ENCODE measurements at places on chromosomes 12 and 14.
A peak's percentile ranks its signal among the peaks of the same experiment; 100 is the strongest.

GRCh38 chr12:89504560-89505346 lies 19.8 kb downstream of the GALNT4 start:
- DNase-seq, result no peak

DNA sequence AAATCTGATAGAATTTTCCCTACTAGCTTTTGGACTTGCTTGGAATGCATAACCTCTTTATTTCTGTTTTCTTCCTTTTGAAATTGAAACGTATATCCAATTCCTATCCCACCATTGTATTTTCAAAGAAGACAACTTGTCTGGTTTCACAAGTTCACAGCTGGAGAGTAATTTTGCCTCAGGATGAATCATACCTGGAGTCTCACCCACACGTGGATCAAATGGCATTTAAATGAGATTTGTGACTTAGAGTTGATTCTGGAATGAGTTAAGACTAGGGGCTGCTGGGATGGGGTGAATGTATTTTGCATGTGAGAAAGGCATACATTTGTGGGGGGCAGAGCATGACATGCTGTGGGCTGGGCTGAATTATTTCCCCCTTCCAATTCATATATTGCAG lies 516.5 kb upstream of the MGAT4C start:
- no peak for DNase-seq

DNA sequence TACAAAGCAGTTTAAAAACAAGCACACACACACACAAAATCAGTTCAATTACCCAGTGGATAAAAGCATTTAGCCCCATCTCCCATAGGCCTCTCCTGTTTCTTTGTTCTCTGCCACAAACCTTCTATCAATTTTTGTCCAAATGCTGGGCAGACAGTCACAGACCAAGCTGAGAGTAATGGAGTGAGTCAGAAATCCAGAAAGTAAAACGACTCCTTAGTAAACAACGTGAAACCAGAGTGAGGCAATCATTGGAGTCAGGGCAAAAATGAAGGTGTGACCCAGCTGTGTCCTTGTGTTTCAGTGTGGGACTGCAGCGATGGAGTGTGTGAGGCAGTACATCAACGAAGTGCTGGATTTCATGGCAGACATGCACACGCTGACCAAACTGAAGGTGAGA lies 102.0 kb downstream of the PRIMA1 start:
- DNase-seq, result no peak

DNA sequence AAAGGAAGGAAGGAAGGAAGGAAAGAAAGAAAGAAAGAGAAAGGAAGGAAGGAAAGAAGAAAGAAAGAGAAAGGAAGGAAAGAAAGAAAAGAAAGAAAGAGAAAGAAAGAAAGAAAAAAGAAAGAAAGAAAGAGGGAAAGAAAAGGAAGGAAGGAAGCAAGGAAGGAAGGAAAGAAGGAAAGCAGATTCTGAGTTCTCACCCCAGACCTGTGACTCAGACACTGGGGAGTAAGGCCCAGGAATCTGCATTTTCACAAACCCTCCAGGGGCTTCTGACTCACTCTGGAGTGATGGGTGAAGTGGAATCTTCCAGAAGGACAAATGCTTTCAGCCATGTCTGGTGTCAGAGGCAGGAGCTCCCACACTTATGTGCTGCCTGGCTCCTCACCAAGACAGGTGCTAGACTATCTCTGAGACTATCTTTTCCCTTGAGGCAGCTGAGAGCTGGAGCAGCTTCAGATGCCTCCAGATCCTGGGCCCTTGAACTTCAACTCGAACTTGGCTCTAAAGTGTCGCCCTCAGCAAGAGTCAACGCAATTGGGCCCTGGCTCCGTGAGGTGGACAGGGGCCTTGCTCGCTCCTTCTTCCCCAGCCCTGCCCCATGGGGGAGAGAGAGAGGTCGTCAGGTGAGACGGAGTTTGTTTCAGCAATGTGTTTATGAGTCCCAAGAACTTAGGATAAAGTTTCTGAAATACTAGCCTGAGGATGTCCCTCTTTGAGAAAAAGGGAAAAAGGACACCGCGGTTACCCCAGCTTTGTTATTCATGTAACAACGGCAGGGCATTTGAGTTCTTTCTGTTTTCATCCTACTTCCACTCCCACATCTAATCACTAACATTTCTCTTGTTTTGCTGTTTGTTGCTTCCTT lies 19.8 kb upstream of the SCARB1 start:
- DNase-seq, result no peak

DNA sequence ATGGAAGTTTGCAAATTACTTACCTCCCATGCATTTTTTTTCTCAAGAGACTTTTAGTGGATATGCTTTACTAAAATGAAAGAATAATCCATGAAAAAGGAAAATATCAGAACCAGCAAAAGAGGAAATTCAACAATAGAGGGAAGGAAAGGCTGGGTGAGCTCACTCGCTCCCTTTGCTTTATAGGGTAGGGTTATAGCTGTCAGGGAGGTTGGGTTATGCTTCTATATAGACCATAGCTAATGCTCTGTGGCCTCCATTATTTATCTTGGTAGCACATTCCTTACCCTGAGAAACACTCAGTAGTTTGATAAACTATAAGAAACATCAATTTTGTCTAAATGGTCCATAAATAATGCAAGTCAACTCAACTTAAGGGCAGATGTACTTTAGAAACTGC lies 215.9 kb upstream of the FAR2 start:
- no peak for DNase-seq

- DNase-seq, result no peak
These were observed 15.8 kb upstream of the PPP4R4 start for GRCh38 chr14:94158239-94158883.

GRCh38 chr12:50016501-50017475 lies 8.5 kb downstream of the RACGAP1 start:
- DNase-seq, result peak; percentile 87

DNA sequence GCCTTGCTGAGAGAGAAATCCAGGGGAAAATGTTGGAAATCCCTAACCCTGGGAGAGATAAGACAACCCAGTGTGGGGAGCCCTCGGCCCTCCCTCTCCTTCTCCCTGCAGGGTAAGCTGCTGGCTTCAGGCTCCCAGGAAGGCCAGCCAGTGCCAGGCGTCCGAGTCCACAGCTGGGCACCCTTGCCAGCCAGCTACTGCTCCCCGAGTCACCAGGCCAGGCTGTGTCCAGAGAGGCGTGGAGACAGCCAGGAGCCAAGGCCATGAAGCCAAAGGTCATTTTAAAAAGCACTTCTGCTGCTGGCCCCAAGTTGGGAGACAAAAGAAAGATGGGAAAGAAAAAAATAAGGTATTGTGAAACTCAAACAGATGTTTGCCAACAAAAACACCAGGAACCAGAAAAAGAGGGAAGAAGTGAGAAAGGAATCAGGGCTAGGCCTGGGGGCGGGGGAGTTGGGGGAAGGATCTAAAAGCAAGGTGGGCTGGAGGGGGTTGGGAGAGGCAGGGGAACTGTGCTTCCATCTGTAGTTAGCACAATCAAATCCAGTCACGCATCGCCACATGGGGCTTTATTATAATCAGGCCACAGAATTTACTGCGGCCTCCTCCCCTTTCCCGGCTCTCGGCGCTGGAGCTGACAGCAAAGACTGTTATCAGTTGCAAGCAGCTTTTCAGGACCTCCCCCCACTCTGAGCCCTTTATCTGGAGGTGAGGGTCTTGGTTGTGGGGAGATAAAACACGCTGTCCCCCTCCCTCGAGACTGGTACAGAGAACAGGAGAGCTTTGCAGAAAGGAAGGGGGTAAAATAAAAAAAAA lies 33.5 kb downstream of the RBM19 start:
- no peak for DNase-seq

DNA sequence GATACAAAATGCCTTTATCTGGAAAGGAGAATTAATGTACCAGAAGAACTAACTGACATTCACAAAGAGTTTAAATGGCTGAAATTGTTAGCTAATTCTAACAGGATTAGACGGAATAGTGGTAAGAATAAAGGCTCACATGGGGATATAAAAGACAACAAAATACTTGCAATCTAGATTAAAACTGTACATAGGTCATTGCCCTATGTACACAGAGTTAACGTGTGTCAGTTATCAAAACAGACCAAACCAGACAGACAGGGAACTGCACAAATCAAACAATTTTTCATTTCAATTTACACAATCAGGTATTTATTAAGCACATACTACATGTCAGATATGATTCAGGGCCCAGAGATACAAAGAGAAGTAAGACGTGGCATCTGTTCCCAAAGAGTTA lies 12.6 kb downstream of the TMTC1 start:
- no peak for DNase-seq

GRCh38 chr12:15143467-15143866 lies 77.8 kb downstream of the RERG start:
- DNase-seq, result no peak

GRCh38 chr14:57461777-57462320 lies 31.8 kb downstream of the CCDC198 start:
- no peak for DNase-seq

- DNase-seq, result no peak
These were observed 20.0 kb downstream of the ANKLE2 start for GRCh38 chr12:132741620-132742019.

DNA sequence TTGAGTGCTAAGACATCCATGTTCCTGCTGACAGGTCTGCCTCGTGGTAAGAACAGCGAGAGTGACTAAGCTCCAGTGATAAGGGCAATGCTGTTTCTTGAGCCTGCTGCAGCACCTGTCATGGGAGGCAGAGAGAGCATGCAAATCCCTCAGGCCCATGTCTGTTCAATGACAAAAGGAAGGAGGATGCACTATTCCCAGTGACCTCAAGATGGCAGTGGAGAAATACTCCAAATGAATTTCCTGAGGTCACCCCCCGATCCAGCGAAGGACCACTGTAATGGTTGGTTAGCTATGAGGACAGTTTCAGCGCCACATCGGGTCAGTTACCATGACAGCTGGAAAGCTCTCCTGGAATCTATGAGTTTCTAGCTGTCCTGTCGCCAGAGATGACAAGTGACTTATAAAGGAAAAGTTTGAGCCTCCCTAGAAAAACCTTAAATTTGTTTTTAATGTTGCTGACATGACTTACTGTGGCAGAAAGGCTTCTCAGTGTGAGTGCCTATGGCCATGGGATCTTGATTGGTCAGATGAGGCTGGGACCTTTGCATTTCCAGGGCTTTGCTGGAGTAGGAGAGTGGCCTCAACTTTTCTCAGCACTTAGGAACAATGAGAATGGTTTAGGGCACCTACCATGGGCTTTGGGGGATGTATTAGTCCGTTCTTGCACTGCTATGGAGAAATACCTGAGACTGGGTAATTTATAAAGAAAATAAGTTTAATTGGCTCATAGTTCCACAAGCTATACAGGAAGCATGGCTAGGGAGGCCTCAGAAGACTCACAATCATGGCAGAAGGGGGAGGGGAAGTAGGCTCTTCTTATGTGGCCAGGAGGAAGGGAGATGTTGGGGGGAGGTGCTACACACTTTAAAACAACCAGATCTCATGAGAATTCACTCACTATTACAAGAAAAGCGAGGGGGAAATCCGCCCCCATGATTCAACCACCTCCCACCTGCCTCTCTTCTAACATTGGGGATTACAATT lies 88.0 kb upstream of the TMEM260 start:
- DNase-seq, result no peak

- peak; percentile 47 for DNase-seq
These were observed 14.5 kb upstream of the CCT2 start for GRCh38 chr12:69570545-69571399.

- no peak for DNase-seq
These were observed 42.2 kb downstream of the CDKL1 start for GRCh38 chr14:50354527-50354926.

DNA sequence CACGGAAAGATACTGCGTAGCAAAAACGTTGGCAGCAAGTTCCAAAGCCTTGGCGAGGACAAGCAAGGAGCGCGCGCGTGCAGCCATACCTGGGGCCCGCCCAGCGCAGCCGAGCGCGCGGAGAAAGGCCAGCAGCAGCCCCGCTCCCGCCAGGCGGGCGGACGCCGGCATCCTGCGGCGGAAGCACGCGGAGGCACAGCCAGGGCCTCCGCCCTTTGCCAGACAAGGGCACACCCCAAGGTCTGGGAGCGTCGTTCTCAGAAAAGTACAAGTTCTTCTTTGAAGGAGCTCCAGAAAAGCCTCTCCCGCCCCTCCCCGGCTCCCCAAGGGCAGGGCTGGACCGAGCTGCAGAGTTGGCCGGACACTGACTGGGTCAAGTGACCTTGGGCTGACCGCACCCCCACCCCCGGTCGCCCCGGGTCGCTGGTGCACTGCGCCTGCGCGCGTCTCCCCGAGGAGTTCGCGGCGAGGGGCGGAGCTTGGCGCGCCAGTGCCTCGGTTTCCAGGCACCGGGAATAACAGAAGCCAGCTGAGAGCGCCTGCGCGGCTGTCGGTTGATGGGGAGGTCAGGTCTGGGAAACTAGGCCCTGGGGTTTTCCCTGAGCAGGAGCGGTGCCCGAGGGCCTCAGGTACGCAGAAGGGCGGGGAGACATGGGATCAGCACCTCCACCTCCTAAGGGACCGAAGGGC lies at the start of gene ZC2HC1C:
TSS of gene ZC2HC1C (plus strand) at position 521 of the 690 bp plus-strand sequence. CDS start 933 bp downstream, outside the sequence.
- DNase-seq, result peak; percentile 95
